OCI-M1 (cell line): ENCODE measurements at places on chromosomes 5 and 9.
A peak's percentile ranks its signal among the peaks of the same experiment; 100 is the strongest.

DNA sequence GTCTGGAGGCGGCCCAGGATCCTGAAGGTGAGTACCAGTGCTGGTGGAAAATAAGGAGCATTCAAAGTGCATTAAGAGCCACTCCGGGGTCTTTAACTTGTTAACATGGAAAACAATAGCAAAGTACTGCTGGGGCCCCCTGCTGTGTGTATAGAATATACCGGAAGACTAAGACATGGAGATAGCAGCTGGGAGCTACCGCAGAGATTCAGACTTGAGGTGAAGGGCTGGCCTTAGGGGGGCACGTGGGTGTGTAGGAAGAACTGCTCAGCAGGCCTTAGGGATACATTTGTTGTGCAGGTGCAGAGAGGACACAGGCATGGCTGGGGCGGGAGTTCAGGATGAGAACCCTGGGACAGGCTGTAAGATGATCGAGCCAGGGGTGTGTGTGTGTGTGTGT, 1.2 kb upstream of the DMRT1 start:
- DNase-seq = no peak

- DNase-seq = no peak
Observed at GRCh38 chr5:107803728-107804127, 133.0 kb upstream of the EFNA5 start.

DNA sequence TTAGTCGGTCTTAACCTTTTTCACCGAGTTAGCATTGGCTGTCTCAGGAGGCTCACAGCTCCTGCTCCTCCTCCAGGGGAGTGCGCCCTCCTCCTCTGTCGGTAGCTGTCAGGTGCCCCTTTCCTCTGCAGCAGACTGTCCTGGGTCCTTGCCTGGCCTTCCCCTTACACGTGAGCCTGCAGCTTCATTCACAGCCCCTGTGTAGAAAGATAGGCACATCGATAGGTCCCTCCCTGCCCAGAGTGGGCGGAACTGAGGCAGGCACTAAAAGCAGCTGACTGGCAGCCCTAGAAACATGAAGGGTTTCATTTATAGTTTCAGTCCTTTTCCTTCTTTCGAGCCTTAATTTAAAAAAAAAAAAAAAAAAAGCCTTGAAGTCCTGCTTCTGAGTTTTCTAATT, 17.2 kb downstream of the TENT4A start:
- peak; percentile 22 for DNase-seq

DNA sequence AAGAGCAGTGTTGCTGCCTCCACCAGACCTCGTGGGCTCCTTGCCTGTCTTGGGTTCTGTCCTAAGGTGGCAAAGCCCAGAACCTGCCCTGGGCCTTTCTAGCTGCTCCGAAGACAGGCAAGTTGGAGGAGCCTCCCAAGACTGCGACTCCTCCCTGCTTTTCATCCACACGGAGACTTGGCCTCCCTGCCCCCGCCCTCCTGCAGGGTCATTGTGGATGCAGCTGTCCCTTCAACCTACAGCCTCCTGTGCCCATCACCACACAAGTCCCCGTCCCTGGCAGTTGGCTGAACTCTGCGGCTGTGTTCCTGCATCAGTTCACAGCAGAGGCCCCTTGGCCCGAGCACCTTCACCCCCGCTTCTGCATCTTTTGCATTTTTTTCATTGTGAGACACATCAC, 59.2 kb downstream of the WNK2 start:
- DNase-seq = no peak

DNA sequence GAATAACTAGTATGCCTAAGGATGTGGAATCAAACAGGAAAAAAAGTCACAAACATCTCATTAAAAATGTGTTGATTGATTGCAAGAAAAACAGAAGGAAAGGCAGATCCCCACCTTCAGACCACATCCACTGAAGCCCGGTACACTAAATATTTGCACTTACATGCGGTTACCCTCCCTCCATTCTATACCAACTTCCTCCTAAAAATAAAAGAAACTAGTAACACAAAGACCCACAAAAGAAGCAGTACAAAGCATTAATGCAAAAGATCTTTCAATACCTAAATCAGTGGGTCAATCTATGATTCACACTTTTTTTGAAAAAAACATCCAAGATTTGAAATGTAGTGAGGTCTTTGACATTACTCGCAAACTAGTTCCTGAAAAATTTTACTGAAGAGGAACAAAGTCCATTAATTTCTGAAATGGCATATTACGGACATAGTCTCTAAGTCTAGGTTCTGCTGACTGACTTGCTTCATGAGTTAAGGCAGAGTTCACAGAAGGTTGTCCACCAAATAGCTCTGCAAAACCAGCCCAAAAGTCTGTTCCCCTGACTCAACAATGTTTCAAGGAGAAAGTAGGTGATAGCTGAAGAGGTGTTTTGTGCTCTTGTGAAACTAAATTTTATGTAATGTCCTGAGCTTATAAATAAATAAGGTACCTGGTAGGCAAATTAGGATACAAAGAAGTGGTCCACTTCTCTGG, 100.7 kb downstream of the PAM start:
- DNase-seq = no peak

- no peak for DNase-seq
Observed at GRCh38 chr9:73135394-73135793, 16.3 kb upstream of the ANXA1 start.

DNA sequence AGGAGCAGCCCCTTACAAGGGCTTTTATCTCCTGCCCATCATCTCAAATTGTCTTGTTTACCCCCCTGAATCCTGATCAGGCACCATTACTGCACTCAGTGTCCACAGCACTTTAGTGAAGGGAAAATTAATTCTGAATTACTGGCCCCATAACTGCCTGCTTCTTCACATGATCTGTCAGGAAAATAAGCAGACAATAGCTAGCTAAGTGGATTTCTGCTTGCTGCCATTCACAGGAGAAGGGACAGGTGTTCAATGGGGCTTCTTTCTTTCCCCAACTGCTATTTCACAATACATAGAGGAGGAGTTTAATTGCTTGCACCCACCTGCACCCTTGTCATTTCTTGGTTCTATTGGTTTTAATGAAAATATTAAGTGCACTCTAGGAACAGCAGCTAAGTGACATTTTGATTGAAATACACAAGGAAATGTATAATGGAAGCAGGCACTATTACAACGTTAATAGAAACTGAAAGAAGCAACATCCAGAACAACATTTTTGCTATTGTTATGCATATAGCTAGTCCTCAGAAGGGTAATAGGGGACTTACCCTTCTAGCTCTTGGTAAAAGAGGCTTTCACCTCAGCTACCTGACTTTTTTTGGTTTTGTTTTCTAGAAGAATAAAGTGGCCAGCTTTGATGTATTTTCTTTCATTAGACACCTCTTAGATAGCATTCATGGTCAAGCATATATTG, 599.3 kb upstream of the TLE4 start:
- DNase-seq = no peak

DNA sequence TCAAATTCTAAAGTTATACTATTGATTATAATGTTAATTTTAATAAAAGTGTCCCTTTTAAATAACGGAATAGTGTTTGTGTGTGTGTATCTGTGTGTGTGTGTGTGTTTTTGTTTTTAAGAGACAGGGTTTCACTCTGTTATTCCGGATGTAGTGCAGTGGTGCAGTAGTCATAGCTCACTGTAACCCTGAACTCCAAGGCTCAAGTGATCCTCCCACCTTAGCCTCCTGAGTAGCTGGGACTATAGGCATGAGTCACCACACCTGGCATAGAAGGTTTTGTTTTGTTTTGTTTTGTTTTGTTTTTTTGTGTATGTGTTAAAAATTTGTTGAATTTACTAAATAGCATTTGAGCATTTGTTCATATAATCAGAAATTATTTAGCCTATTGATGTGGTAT, 64.6 kb downstream of the YTHDC2 start:
- DNase-seq = no peak
